ENCODE measurements at places on chromosomes 13 and 19.

GRCh38 chr13:20713751-20714150 lies 10.3 kb downstream of the IL17D start:
- DNase-seq: no peak

- no peak for DNase-seq
Measured at GRCh38 chr19:17495639-17496296, 15.7 kb upstream of the PGLS start.

- DNase-seq: peak; percentile 62
Measured at GRCh38 chr19:14530005-14530348, 583 bp downstream of the TECR start.

- DNase-seq: no peak
Measured at GRCh38 chr19:36267061-36267845, 52.3 kb downstream of the ZNF146 start.

DNA sequence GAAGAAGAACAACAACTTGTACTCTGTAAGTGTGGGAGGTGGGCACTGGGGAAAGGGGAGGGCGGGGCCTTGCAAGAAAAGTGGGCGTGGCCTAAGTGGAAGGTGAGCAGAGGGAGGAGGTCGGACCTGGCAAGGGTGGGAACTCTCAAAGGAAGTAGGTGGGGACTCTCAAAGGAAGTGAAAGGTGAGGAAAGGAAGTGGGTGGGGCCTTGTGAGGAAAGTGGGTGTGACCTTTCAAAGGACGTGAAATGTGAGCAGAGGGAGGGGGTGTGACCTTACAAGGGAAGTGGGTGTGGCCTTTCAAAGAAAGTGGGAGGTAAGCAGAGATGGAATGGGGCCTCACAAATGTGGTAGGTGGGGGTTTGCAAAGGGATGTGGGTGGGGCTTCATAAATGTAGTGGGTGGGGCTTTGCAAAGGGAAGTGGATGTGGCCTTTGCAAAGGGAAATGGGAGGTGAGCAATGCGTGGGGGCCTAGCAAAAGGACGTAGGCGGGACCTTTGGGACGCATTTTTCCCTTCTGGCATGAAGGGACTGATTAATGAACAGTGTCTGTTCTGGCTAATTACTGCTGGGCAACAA lies 25.9 kb downstream of the ACSBG2 start:
- peak; percentile 83 for DNase-seq

- DNase-seq: no peak
Measured at GRCh38 chr19:8028951-8029491, 23.5 kb upstream of the CCL25 start.

DNA sequence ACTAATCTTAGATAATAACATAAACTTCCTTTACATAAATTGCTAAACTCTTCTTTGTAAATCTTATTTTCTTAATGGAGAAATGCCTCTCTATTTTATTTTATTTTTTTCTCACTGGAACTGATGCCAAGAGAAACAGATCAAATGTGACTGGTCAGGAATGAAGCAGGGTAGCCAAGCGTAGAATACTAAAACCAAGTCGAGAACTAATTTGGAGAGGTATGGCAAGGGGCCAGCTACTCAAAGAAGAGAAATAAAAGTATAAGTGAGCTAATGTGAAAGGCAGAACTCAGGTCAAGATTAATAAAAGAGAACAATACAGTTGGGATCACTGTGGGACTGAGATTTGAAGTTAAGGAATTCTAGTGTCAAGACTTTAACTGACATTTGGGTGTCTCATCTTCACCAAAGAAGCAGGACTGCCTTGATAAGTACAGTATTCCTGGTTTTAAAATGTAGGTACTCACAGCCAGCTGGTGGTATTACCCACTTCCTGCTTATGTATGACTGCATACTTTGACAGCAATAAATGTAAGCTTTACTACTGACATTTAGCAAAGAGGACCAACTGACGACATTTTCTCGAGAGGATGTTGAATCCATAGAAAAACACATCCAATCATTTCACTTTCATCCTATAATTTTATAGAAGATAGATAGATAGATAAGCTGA lies 1192.2 kb downstream of the EFNB2 start:
- DNase-seq: no peak

- DNase-seq: no peak
Measured at GRCh38 chr19:20318616-20319015, 151.6 kb downstream of the ZNF486 start.

DNA sequence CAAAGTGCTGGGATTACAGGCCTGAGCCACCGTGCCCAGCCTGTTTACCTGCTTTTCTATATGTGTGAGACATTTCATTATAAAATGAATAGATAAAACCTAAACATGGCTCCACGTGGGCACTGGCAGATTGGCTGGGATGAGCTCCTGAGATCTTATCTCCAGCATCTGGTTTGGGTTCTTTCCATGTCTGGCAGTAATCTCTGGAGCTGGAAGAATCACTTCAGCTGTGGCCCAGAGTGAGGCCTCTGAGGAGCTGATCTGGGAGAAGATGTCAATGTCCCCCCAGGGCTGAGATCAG lies 5.5 kb upstream of the SULT2A1 start:
- DNase-seq: no peak

GRCh38 chr19:3687774-3688706 lies 12.2 kb downstream of the PIP5K1C start:
- peak; percentile 56 for DNase-seq

GRCh38 chr19:15476325-15476724 lies 3.0 kb downstream of the PGLYRP2 start:
- DNase-seq: no peak

- DNase-seq: peak; percentile 65
Measured at GRCh38 chr19:49809160-49809940, 3.7 kb downstream of the FUZ start.

- DNase-seq: no peak
Measured at GRCh38 chr13:110221406-110222117, 85.4 kb downstream of the COL4A1 start.

DNA sequence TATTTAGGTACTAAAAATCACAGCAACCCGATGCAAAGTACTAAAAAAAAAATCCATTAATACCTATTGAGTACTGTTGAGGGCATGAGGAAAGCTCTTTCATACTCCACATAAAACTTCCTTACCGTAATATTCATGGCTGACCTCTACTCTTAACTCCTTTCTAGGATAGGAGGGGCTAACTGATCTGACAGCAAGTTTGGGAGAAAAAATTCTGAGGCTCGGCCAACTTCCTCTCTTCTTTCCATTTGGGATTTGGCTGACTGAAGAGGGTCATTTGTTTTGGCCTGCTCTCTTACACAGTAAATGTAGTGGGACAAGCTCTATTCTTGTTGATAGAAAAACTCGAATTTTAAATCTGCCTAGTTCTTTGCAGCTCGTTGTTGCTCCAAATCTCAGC lies 9.4 kb upstream of the USPL1 start:
- no peak for DNase-seq

DNA sequence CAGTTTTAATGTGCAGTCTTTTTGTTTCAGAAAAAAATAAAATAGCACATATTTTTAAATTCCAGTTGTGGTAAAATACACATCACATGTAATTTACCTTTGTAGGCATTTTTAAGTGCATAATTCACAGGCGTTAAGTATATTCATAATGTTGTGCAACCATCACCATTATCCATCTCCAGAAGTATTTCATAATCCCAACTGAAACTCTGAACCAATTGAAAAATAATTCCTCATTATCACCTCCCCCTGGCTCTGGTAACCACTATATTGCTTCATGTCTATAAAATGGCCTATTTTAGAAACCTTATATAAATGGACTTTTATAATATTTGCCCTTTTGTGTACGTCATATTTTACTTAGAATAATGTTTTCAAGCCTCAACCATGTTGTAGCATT lies 756.5 kb upstream of the KLHL1 start:
- DNase-seq: no peak

GRCh38 chr13:71860547-71861138 lies 6.4 kb downstream of the DACH1 start:
- no peak for DNase-seq

DNA sequence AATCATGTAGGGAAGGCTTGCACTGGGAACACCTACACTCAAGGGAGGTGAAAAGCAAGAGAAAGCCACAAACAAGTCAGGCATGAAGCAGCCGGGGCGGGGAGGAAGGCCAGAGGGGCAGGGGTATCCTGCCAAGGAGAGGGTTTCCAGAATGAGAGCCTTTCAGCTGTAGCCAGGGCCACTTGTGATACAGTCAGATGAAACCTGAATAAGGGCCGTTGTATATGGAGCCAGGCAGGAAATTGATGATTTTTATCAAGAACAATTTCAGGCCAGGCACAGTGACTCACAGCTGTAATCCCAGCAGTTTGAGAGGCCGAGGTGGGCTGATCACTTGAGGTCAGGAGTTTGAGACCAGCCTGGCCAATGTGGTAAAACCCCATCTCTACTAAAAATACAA lies 4.4 kb downstream of the TRPM4 start:
- no peak for DNase-seq

GRCh38 chr13:80664950-80665349 lies 324.0 kb upstream of the SPRY2 start:
- no peak for DNase-seq

- DNase-seq: no peak
Measured at GRCh38 chr13:99693351-99693750, 192.1 kb downstream of the TM9SF2 start.

GRCh38 chr19:44850641-44851109 lies 4.6 kb downstream of the NECTIN2 start:
- no peak for DNase-seq

GRCh38 chr13:39692660-39693438 lies 37.4 kb downstream of the COG6 start:
- DNase-seq: no peak

- DNase-seq: no peak
Measured at GRCh38 chr13:30787738-30788525, 52.6 kb downstream of the ALOX5AP start.

DNA sequence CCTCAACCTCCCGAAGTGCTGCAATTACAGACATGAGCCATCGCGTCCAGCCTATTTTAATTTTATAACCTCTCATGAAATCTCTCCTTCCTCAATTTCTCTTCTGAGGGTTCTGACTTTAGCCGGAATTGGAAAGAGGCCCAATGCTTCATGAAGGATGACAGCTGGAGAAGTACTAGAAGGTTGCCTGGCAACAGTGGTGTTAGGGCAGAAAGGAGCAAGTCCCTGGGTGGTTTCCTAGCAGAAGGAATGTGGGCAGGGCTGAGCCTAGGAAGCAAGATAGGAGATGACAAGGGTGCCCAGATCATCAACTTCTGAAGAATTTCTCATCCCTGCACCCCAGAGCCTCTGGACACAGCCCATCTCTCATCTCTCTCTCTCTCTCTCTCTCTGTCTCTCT lies 25.8 kb downstream of the CACNG6 start:
- no peak for DNase-seq

GRCh38 chr13:38415233-38415632 lies 65.6 kb downstream of the UFM1 start:
- DNase-seq: peak; percentile 21

DNA sequence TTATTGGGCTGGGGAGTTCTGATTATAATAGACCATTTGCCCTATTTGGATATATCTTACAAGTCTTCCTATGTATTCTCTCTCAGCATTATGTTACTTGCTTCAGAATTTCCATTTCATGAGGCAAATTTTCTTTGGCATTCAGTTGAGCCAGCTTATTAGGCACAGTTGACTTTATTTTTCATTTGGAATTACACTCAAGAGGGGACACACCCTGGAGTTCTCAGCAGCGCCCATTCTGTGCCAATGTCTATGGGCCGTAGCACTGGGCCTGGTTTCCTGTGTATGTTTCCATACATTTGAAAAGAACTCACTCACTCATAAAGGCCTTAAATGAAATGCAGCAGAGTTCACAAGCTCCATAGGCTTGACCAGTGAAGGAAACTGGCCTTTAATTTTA lies 138.5 kb downstream of the KLF12 start:
- no peak for DNase-seq

DNA sequence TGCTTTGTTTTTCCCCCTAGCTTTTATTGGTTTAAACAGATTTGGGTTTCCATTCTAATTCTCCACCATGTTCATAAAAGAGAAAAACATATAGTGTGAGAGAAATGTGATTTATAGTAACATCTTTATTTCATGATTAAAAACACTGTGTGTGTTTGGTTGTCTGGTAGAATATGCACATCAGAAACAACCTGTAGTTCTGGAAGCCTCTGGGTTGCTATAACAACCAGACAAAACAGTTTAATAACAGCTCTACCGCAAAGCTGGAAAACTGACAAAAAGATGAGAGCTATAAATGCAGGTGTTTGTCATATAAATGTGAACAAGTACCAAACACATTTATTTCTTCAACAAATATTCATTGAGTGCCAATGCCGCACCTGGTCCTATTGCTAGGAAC lies 9.8 kb downstream of the KBTBD6 start:
- DNase-seq: peak; percentile 26

GRCh38 chr13:67740871-67741535 lies 510.9 kb upstream of the PCDH9 start:
- no peak for DNase-seq

- no peak for DNase-seq
Measured at GRCh38 chr19:41029524-41030432, 38.7 kb downstream of the CYP2B6 start.

DNA sequence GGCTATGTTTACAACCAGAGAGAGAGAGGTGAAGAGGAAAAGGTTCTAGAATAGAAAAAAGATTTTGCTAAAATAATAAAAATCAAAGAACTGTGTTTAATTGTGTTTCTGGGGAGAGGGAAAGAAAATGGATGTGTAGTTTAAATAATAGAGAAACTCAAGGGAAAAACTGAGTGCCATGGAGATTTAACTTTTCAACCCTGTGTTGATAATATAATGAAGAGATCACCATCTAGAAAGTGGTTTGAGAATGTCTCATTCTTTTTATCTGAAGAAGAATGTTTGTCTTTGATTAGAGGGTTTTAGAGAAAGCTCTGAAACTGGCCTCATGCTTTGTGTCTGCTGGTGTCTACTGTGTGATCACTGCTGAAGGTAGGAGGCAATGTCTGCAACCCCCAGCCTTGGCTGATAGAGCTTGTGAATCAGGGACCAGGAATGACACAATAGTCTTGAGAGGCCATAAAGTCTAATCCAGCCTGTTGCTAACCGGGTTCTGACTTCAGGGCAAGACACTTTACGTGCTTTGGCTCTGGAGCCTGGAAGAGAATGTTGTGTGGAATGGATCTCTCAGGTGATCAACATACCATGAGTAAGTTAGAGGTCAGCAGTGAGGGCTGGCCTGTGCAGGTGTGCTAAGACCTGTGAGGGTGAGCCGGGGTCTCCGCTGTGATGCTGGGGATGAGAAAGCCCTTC lies 5.4 kb downstream of the COL4A2 start:
- DNase-seq: no peak

DNA sequence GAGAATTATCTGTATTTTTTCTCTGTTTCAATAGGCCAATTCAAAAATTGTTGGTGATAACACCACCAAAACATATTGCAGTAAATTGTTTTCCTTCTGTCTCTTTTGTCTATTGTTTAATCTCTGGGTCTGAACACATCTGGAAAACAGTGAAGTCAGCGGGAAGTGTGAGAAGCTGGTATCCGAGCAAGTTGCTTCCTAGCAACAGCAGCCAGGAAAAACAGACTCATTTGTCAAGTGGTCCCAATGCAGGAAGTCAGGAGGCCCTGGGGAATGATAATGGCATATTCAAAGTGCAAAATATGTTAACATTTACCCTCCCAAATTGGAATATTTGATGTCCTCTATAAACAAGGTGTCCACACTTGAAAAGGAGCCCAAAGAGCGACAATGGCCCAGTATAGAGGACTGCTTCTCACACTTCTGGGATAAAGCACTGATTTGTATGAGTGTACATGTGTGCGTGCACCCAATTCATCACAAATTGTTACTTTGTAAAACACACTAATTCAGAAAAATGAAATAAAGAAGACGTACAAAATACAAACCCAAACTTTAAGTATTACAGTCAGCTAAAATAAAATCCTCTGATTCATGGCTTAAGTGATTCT lies 515.0 kb downstream of the TBC1D4 start:
- no peak for DNase-seq
